ENCODE measurements at places on chromosomes 1 and 21. TPM values are rescaled to one million over a fixed set of nuclear protein-coding genes. Genes with fewer than 3 reads are reported as not detected.

The MYOG gene
- total RNA-seq: not detected

The NIBAN1 gene
- 3.5 TPM for total RNA-seq

The GJA9 gene
- not detected for total RNA-seq

The LCE3E gene
- not detected for total RNA-seq

The TMPRSS2 gene
- under 0.01 TPM for total RNA-seq

The TMEM50A gene
- 123 TPM for total RNA-seq

The LCE1A gene
- not detected for total RNA-seq

The LCE2C gene
- total RNA-seq: not detected

The GPA33 gene
- not detected for total RNA-seq

The AIRE gene
- 0.23 TPM for total RNA-seq

The TMCO1 gene
- total RNA-seq: 64.1 TPM

The PADI2 gene
- 3.5 TPM for total RNA-seq

The TTC34 gene
- total RNA-seq: 0.46 TPM

The TMCC2 gene
- total RNA-seq: 38.3 TPM

The TCP10L gene
- total RNA-seq: 2.8 TPM

The HJV gene
- 0.23 TPM for total RNA-seq

The C1QB gene
- total RNA-seq: 11.3 TPM

The C2CD2 gene
- 30.9 TPM for total RNA-seq

The FNDC10 gene
- 8.3 TPM for total RNA-seq

The RXFP4 gene
- not detected for total RNA-seq

The ABCG1 gene
- 23.5 TPM for total RNA-seq

The RHEX gene
- total RNA-seq: not detected

The TGFB2 gene
- 30.7 TPM for total RNA-seq

The DNAI4 gene
- total RNA-seq: 81.0 TPM

The LRRC39 gene
- 11.3 TPM for total RNA-seq

The TCHHL1 gene
- not detected for total RNA-seq

The HTR6 gene
- total RNA-seq: 0.92 TPM

The PCP4 gene
- total RNA-seq: 34.8 TPM

The FAM151A gene
- not detected for total RNA-seq

All from diencephalon (tissue), 1 donor.